MV-4-11 (cell line): ENCODE measurements at places on chromosomes 16 and 17.

- DNase-seq, result no peak
Observed at GRCh38 chr17:57315061-57316015, 59.0 kb downstream of the MSI2 start.

DNA sequence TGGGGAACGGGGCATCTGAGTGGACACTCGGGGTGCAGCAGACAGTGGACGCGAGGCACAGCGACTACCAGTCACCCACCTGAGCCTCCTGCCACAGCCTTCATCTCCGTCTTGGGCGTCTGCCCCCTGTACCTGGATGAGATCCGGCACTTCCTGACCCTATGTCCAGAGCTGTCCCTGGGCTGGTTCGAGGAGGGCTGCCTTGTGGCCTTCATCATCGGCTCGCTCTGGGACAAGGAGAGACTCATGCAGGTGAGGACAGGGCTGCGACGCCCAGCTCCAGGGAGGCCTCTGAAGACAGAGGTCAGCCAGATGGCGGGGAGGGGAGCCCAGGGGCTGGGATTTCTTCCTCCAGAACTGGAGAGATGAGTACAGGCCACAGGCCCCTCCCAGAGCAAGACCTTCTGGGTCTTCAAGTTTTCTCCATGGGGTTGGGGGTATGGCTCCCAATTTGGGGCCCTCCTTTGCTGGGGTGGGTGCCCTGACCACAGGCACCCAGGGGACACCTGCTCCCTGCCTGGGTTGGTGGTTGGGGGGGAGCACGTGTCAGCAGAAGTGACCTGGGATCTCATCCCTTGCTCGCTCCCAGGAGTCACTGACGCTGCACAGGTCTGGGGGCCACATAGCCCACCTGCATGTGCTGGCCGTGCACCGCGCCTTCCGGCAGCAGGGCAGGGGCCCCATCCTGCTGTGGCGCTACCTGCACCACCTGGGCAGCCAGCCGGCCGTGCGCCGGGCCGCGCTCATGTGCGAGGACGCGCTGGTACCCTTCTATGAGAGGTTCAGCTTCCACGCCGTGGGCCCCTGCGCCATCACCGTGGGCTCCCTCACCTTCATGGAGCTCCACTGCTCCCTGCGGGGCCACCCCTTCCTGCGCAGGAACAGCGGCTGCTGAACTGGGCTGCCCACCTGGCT is 1.9 kb downstream of the AANAT start:
- no peak for DNase-seq

GRCh38 chr17:47810200-47810821 is 11.3 kb downstream of the OSBPL7 start:
- no peak for DNase-seq

- DNase-seq, result no peak
Observed at GRCh38 chr17:65340401-65340800, 203.2 kb downstream of the RGS9 start.

GRCh38 chr17:19264268-19264667 is 27.1 kb downstream of the EPN2 start:
- no peak for DNase-seq

DNA sequence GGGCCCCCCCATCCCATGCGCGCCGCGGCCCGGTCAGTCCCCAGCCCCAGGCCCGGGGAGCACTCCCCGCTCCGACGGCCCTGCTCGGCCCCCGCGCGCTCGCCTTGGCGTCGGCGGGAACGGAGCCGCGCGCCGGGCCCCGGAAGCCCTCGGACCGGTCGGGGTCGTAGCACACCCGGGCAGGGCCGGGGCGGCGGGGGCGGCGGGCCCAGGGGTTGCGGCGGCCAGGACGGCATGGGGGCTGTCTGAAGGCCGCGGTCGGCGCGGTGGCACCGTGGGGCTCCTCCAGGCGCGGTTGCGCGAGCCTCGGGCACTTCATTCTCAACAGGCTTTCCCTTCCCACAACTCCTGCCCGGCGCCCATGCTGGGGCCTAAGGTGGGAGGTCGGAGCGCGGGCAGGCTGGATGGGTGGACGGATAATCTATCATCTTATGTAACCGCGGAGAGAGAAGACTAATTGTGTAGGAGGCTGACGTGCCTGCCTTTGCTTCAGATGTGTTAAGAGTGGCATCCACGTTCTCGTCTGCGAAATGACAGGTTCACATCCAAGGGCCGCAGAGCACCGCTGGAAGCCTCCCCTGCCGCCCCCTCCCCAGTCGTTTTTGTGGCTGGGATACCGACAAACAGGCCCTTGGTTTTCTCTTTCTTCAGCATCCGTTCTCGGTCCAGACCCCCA is 708 bp downstream of the BAIAP2 start:
- DNase-seq, result no peak

- DNase-seq, result peak; percentile 50
Observed at GRCh38 chr16:48562475-48562874, 47.5 kb downstream of the N4BP1 start.

DNA sequence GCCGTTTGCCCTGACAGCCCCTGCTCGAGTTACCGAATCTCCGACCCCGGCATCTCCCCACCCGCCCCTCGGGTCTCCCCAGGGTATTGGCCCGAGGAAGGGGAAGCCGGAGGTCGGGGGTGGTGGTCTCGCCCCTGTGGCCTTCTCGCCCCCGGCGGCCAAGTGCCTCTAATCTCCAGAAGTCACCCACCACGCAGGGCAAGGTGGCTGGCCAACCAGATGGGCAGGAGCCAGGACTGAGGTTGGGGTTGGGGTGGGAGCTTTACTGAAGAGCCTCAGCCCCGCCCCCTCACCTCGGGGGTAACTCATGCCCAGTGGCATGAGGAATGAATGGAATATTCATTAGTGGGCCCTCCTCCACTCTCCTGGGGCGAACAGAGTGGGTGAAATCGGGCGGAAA is 637 bp downstream of the DHRS11 start:
- no peak for DNase-seq

DNA sequence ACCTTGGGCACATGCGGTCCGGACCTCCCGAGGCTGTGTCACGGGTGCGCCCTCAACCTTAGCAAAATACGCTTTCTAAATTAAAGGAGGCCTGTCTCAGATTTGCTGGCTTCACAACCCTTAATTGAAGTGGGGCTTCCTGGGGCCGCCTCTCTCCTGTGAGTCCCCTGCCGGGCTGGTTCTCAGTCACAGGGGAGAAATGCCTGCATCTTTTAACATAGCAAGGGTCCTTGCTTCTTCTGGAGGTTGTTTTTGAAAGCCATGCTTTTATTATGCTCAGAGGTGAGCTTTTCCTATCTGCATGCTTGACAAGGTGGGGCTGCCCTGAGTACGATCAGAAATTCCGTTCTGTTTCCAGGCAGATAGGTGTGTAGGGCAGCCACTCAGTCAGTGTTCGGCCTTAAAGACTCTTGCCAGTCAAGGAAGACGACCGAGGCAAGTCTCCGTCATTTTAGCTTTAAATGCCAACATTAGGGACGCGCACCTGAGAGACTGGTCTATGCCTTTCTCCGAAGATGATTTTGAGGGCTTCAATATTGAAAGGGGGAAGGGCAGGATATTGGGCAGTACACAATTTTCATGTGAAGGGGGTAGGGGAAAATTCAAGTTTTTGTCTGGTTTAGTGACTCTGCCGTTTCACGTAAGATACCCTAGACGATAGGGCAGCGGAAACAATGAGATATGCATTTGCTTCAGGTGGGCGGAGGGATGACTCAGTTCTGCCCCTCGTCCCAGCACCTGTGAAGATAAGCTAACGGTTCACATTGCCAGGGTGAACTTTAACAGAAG is 5.5 kb upstream of the SLC7A5 start:
- no peak for DNase-seq

DNA sequence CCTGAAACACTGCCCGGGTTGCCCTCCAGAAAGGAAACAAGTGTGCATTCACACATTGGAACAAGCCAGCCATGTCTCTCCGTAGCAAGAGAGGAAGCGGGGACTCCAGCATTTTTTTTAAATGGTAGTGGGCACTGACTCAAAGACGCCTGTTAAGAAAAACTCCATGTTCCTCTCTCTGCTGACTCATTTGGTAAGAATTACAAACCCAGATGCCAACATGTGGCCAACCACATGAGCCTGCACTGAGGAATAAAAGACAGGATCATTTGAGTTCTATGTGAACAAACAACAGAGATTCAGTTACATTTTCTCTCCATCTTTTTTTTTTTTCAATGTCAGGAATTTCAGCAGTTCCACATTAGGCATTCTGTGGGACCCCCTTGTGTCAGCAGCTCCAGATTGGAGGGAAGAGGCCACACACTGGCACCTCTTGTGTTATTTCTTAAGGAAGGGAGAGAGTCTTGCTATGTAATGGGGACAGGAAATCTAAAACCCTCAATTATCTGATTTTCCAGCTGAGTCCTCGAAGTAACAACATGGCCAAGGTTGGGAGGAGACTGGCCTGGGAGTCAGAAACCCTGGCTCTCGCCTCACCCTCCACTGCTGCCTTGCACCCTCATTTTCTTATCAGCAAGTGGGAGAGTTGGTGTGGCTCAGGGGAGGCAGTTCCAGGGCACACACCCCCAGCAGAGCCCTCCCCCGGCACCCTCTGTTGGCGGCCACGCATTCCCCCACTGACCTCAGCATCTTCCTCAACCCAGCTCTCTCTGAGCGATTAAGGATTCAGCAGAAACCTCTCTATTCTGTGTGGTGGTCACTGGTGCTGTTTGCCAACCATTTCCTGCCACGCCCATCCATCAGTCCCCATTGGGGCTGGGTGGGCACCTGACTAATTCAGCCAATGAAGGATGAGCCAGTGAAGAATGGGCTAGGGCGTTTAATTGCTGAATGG is 173.0 kb downstream of the FOXL1 start:
- DNase-seq, result peak; percentile 84

DNA sequence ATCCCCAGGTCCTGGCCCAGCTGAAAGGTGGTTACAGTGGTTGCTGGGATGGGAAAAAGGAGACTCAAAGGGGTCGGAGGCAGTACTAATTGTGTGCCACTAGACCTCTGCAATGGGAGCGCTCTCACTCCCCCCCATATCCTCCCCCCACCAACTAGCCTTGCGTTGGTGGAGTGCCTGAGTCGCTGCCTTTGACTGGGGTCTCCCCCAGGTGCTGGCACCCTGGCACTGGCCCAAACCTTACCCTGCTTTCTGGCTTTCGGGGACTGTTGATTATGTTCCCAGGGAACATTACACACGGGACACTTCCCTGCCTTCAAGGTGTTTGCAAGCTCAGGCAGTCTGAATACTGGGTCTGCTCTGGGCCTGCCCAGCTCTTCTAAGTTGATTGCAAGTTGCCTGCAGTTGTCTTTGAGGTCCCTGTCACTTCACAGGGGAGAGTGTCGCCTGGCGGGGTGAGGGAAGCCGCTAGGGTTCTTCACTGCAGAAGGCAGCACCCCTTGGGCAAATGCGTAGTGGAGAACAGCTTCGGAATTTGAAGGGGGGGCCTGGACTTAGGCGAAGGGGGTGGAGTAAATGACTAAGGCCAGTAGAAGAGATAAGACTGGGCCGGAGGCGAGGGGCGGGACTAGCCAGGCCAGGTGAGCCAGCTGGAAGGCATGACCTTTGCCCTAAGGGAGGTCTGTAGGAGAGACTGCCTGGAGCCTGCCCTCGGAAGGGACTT is 98.0 kb downstream of the RAB11FIP4 start:
- no peak for DNase-seq

- DNase-seq, result peak; percentile 72
Observed at GRCh38 chr17:4436381-4436780, 2.6 kb downstream of the SPNS3 start.

DNA sequence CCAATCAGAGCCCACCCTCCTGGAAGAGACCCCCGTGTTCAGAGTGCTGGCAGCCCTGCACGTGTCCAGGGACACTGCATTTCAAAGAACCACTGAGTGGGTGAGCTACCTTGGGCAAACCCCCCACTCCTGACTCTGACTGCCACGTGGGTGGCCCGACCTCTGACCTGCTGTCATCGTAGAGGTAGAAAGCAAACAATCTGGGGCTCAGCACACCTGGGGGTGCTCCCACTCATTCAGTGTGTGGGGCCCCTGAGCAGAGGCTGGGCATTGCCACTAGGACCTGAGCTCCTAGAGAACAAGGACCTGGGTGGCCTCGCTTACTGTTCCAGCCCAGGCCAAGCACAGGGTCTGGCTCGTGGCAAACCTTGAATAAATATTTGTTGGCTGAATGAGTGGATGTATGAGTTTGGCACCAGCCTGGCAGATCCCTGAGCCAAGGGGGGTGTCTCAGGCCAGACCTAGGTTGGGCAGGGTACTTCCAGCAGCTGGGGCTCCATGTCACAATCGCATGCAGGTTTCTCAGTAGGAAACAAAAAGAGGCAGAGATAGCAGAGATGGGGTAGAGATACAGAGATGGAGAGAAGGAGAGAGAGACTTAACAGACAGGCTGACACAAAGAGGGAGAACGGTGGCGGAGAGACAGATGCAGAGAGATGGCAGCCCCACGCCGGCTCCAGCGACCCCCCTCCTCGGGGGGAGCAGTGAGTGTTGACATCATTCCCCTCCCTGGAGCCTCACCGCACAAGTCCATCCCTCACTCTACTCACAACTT is 5.4 kb upstream of the DRC7 start:
- no peak for DNase-seq

GRCh38 chr17:5184288-5184687 is 7.4 kb downstream of the ZNF594 start:
- no peak for DNase-seq

DNA sequence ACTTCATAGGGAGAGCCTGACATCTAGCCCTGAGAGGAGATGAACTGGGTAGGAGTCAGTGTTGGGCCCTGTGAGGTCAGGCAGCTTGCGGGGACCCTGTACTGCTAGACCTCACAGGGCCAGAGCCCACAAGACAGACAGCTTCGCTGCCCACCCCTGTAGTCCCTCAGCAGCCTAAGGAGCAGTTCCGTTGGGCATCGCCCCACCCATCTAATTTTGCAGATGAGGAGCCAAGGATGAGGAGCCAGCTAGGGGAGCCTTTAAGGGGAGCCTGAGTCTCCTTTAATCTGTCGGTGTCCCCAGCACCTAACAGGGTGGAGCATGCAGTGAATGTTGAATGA is 755 bp upstream of the TUFM start:
- no peak for DNase-seq

GRCh38 chr17:7720125-7720524 is 2.6 kb downstream of the DNAH2 start:
- no peak for DNase-seq

DNA sequence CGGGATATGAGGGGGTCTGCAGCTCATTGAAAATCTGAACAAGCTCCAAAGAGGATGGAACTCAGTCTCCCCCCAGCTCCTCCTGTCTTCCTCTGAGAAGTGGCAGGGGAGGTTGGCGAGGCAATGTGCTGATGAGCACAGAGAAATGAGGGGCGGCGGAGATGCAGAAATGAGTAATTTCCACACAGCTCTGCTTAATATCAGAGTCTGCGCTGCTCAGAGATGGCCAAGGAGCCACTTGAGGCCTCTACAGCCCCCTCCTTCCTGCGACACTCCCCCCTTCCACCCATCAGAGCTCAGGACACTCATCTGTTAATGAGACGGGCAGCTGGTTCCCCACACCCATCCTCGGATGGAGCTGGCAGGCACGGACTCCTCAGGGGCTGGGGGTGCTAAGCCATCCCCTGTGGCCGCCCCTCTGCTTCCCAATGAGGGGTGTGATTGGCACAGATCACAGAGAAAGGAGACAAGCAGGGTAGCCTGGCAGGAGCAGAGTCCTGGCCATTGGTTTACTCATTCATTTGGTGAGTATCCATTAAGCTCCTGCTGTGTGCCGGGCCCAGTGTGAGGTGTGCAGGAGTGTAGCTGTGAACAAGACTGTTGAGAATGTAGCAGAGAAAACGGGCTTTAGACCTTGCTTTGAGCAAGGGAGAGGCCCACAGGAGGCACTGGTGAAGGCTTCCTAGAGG is 12.7 kb upstream of the CRHR1 start:
- no peak for DNase-seq

- DNase-seq, result no peak
Observed at GRCh38 chr16:54231919-54232318, 54.7 kb downstream of the IRX3 start.
